ENCODE measurements at places on chromosomes 6 and 20. TPM values are rescaled to one million over a fixed set of nuclear protein-coding genes. Genes with fewer than 3 reads are reported as not detected.

ADGRB3 gene
- 0.11 TPM for total RNA-seq

- no peak for DNase-seq
These were observed 25.9 kb downstream of the PNLDC1 start for GRCh38 chr6:159826004-159826403.

GRCh38 chr6:170068496-170068895 lies 222.4 kb downstream of the DLL1 start:
- no peak for DNase-seq

PRL gene
- not detected for total RNA-seq

GRCh38 chr6:169577236-169577635 lies 124.6 kb downstream of the WDR27 start:
- no peak for DNase-seq

NKX2-2 gene
- total RNA-seq = not detected

- no peak for DNase-seq
These were observed 262.4 kb upstream of the AGPAT4 start for GRCh38 chr6:161536224-161536630.

CLPSL2 gene
- not detected for total RNA-seq

DNA sequence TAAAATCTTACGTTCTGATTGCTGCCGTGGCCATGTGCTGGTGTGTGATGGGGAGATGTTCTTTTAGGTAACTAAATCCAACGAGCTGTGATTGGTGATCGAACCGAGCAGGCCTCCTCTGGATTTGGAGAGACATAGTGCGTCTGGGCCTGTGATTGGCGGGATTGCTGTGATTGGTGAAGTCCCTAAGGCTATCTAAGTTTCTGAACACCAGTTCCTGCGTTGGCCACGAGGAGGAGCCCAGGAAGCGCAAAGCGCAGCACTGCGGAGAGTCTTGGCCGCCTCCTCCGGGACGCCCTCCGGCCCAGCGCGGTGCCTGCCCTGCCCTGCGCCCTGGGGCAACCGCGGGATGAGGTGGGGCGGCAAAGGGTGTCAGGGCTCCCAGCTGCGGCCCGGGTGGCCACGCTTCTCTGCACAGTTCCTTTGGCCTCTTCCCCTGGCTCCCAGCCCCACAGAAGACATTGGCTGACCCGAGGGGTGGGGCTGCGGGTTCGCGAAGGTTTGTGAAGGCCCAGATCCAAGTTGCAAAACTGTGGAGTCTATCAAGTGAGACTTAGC lies 33.0 kb downstream of the HNF4A start:
- peak; percentile 91 for DNase-seq

- no peak for DNase-seq
These were observed 21.7 kb downstream of the MDFI start for GRCh38 chr6:41659935-41660334.

ID4 gene
- total RNA-seq = 1.4 TPM

DNA sequence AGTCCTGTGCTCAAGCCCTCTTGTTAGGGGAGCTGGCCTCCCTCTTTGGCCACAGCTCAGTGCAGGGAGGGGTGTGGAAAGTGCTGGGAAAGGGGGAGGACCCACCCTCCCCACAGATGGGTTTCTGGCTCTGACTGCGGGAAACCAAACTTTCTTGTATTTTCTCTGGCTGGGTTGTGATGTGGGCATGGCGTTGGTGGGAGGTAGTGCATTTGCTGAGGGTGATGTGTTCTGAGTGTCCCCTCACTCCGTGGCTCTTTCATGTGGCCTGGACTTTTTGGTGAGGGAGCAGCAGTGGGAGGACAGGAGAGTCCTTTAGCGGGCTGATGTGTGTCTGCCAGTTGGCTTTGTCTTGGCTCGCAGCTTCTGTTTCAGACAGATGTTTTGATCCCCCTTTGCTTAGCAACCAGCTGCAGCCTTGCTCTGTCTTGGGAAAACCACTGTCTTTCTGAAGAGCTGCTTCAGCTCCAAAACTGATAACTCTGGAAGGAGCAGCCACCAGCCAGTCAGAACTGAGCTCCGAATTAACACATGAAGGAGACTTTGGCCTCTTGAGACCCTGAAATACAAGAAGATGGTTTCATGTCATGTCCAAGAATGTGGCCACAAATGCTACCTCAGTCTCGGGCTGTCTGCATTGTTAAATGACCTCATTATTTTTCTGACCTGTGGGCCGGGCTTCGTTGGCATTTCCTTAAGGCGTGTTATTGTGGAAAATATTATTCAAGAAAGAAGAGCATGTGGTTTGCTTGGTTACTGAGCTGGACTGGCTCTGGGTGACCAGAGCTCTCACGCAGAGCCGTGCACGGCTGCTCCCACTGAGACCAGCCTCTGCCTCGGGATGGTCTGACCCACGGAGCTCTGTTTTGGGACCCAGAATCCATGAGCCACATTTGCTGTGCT lies 21.5 kb downstream of the SYNJ2 start:
- no peak for DNase-seq

DOK5 gene
- not detected for total RNA-seq

GRCh38 chr6:28758046-28758817 lies 165.6 kb downstream of the TRIM27 start:
- peak; percentile 69 for DNase-seq

SULF2 gene
- 372 TPM for total RNA-seq

LY6G5C gene
- 1.6 TPM for total RNA-seq

DNA sequence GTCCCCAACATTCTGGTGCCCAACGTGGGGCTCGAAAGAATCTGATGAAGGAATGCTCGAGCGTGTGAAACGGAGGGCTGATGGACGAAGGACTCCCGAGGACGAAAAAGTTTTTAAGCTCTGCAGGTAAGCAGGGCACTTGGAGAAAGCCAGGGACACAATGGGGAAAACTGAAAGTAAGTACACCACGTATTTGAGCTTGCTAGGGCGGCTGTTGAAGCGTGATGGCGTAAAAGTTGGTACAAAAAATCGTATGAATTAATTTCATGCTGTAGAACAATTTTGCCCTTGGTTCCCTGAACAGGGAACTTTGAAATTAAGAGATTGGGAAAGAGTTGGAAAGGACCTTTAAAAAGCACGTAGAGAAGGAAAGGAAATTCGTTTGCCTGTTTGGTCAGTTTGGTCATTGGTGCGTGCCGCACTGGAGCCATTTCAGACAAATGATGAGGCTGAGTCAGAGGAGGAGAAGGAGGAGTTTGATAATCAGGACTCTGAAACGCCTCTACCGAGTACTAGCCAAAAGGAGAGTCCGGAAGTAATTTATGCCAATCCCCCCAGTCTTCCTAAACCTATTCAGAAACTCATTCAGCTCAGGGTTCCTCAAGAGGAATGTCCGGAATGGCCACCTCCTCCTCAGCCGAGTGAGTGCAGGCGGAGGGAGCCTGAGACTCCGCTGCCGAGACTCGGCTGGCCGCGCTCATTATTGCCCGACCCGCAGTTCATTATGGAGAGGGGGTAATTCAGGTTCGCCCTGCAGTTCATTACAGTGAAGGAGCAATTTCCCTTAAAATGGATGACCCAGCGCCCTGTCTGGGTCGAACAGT lies 59.2 kb upstream of the PRSS16 start:
- peak; percentile 79 for DNase-seq

TUBB2B gene
- 5.1 TPM for total RNA-seq

ZNF343 gene
- 7.7 TPM for total RNA-seq

GRCh38 chr20:57693670-57694329 lies 16.0 kb downstream of the PMEPA1 start:
- DNase-seq = no peak

DNA sequence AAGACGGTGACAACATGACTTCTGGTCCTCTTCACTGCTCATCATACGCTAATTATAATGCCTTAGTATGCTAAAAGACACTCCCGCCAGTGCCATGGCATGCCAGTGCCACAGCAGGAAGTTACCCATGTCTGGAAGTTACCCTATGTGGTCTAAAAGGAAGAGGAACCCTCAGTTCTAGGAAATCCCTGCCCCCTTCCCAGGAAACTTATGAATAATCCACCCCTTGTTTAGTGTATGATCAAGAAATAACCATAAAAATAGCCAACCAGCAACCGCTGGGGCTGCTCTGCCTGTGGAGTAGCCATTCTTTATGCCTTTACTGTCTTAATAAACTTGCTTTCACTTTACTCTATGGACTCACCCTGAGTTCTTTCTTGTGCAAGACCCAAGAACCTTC lies 15.8 kb upstream of the SERPINB9 start:
- no peak for DNase-seq

SLC16A10 gene
- total RNA-seq = 2.9 TPM

DNA sequence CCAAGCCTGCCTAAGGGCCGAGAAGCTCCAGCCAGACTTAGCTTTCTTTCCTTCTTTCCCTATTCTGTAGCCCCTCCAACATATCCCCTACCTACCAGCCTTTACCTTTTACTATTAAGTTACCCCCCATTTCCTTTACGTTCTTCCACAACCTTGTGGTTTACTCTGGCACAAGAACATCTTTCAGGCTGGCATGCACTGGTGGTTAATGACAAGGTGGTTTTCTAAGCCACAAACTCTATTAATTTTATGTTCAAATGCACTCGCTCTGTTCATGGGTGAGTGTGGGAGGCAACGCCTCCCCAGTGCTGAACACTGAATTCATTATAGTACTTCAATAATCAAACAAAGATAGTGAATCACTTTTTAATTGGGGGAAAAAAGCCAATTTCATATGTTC lies 64.4 kb downstream of the TRERF1 start:
- DNase-seq = peak; percentile 30

- no peak for DNase-seq
These were observed 15.8 kb upstream of the CEP162 start for GRCh38 chr6:84243240-84243639.

DNA sequence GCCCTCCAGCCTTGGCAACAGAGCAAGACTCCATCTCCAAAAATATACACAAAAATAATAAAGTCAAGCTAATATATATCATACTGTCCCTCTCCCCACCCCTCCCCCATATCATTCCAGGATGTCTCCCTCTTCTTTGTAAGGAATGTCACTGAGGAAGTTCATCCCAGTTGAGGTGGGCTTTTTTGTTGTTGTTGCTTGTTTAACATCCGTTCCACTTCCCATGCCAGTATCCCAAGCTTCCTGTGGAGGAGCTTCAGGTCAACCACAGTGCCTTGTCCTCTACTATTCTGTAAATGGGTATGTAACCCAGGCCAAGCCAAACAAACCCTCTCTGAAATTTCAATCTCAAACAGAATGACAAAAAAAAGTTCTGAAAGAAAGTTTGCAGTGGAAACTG lies 19.0 kb upstream of the PTPN1 start:
- DNase-seq = no peak

DNA sequence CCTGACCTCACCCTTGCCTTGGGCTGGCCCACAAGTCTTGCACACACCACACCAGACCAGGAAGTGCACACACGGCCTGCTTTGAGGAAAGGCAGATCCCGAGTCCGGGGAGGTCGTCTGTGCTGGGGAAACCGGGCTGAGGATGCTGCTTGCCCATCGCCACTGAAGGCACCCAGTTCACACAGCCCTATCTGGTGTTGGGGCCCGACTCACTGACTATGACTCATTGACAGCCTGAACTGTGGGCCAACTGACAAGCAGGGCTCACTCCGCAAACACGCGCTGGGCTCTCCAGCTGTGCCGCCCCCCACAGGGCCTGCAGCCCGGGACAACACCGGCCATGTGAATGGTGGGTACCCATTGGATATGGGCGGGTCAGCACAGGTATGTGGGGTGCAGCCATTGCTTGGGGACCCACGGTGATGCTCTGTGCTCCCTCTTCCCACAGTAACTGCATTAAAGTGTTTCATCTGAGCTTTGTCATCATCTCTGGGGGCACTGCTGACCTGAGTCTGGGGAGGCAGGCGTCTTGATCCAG lies 1.6 kb downstream of the SAMD10 start:
- DNase-seq = peak; percentile 51

DNA sequence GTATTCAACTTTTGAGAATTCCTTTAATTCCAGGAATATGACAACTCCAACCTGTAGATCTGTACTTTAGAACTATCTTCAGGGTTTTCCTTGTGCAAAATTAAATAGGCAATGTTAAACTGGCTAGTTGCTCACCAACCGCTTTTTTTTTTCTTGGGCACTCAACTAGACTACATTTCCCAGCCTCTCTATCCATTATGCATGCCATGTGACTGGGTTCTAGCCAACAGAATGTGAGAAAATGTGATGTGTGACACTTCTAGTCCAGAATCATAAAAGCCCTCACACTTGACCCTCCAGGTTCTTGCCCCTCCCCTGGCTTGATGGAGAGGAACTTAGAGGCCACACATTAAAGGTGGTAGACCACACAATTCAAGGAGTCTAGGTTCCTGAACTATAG lies 166.0 kb downstream of the LMBRD1 start:
- DNase-seq = no peak

DNA sequence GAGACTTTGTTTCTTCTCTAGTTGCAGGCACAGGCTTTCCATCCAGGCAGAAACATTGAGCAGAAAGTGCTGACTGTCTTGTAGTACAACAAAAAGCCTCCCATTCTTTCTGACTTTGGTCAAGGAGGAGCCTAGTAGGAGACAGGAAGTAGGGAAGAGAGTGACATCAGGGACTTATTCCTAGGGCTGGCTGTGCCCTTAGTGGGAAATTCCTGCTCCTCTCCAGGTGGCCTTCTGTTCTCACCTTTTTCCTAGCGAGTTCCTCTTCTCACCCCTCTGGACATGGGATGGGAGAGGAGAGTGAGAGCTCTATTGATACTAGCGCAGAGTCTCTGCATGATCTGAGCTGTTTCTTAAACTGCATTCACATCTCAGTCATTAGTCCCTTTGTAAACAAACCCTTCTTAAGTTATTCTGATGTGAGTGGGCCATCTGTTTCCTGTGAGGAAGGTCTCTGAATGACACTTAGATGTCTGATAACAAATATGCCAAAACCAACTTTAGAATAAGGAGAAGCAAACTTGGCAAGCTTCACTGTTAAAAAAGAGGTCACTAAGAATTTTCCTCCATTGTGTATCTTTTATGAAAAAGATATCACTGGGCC lies 455.0 kb downstream of the GJA1 start:
- no peak for DNase-seq

RSPH9 gene
- total RNA-seq = not detected
